ENCODE measurements at places on chromosomes 6 and 20.
A peak's percentile ranks its signal among the peaks of the same experiment; 100 is the strongest.

- DNase-seq, result no peak
These were observed 104.0 kb downstream of the GJA1 start for GRCh38 chr6:121539439-121539838.

GRCh38 chr6:105121981-105122380, 57.8 kb downstream of the POPDC3 start:
- DNase-seq, result peak; percentile 14

GRCh38 chr6:55208478-55209458, 34.5 kb downstream of the HCRTR2 start:
- no peak for DNase-seq

DNA sequence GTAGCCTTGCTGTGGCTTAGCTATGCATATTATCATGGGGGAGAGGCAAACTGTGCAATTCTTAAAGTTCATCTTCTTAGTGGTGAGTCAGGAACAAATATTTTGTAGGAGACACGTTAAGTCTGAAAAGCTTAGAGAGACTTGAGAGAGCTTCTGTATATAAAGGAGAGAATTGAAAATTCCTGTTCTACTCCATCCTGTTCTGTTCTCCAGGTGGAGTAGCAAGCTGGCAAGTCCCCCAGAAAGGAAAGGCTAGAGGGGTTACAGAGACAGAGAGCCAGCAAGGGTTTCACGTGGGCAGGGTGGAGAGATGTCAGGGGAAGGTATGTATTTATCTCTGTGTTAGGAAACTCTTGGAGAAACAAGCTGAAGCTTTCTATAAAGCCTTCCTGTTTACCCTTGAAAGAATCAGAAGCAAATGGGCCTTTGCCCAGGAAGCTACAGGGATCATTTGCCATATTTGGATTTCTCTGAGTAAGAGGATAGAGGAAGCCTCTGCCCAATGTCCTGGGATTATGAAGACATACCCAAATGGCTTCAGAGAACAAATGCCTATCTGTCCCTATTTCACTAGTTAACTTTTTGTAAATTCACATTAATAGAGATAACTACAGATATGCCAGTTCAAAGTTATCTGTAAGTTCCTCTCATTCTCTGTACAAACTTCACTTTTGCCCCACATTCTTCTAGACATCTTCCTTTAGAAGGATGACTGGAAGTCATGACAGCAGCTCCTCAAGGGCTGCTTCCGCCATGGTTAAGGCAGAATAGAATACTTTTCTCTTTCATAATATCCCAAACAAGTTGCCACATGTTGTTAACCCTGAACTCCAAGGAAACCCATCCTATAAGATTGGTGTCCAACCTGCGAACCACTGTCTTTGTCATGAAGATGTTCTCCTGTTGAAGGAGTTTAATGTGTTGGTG, 126.7 kb upstream of the NEDD9 start:
- DNase-seq, result no peak

DNA sequence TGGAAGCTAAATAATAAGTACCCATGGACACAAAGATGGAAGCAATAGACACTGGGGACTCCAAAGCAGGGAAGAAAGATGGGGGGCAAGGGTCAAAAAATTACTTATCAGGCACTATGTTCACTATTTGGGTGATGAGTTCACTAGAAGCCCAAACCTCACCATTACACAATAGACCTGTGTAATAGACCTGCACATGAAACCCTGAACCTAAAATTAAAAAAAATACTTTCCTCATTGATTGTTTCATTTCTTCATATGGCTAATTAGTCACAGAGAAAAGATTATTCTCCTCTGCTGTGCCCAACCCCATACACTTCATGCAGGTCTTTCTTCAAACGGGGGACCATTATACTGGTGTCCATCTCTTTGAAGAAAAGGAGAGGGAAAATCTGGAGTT, 213.0 kb upstream of the DTNBP1 start:
- DNase-seq, result no peak
